ENCODE measurements at places on chromosomes 5 and 9. TPM values are rescaled to one million over a fixed set of nuclear protein-coding genes. Genes with fewer than 3 reads are reported as not detected.

Gene HARS2
- 18.6 TPM for total RNA-seq

DNA sequence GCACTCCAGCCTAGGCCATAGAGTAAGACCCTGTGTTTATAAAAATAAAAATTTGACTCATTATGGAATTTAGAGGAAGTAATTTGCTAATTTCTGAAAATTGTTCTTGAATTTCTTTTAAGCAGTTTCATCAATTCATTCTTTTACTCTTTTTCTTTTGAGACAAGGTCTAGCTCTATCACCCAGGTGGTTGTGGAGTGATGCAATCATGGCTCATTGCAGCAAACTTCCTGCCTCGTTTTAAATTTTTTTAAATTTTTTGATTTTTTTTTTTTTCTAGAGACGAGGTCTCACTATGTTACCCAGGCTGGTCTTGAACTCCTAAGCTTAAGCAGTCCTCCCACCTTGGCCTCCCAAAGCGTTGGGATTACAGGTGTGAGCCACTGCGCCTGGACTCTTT lies 3.1 kb upstream of the CAMLG start:
- H3K27ac ChIP-seq = no peak overlapping the region
- DNase-seq = no peak
- H3K27me3 ChIP-seq = no peaks in the 10 kb centered on the region
- no peak overlapping the region for H3K4me3 ChIP-seq

DNA sequence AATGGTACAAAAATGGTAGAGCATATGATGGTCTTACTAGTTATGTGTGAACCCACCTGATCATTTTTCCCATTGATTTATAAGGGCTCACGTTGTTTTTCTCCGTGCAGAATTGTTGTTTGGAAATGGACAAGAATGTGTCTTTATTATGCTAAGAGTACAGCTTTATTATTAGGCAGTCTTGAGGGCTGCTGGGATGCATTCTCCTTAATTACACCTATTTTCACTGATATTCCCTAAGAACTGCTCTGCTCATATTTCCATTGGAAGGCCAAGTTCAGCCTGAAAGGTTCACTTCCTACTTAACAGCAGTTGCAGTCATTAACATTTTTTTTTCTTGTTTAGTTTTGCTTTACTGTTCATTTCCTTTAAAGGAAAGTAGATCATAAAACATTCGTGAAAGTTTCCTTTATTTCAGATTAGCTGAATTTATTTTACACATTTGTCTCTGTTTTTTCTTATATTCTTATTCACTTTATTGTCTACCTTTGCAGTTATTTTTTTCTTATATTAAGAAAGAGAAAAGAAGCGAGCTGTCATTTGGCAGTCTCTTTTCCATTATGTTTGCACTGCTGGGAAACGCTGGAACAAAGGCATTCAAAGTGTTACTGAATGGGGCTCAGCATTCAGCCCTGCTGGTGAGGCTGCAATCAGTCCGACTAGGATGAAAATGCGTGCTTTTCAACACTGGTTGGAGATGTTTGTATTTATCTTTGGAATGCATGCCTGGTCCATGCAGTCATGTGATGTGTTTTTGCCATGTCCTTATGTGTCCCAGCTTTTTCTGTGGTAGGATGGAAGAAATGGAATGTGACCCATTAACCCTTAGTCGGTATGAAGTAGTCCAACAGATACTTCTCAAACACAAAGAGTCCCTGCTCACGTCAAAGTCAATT lies 602.7 kb upstream of the ZNF608 start:
- DNase-seq = no peak
- H3K36me3 ChIP-seq = no peaks in the 10 kb centered on the region
- H3K27me3 ChIP-seq = no peaks in the 10 kb centered on the region

GRCh38 chr9:76213751-76214150 lies 180.5 kb downstream of the RFK start:
- no peak for DNase-seq
- no peak overlapping the region for H3K4me3 ChIP-seq
- H3K27ac ChIP-seq = no peak overlapping the region
- H3K27me3 ChIP-seq = no peaks in the 10 kb centered on the region

Gene FOXD4L6
- not detected for total RNA-seq

Gene RAI14
- 65.4 TPM for total RNA-seq

Gene PCDHA5
- 0.14 TPM for total RNA-seq

GRCh38 chr5:77641397-77641943 lies 3.0 kb upstream of the OTP start:
- no peak overlapping the region for H3K4me3 ChIP-seq
- H3K36me3 ChIP-seq = no peaks in the 10 kb centered on the region
- peaks cover 57% of the 10 kb centered on the region for H3K4me1 ChIP-seq
- peaks cover 97% of the 10 kb centered on the region for H3K27me3 ChIP-seq

DNA sequence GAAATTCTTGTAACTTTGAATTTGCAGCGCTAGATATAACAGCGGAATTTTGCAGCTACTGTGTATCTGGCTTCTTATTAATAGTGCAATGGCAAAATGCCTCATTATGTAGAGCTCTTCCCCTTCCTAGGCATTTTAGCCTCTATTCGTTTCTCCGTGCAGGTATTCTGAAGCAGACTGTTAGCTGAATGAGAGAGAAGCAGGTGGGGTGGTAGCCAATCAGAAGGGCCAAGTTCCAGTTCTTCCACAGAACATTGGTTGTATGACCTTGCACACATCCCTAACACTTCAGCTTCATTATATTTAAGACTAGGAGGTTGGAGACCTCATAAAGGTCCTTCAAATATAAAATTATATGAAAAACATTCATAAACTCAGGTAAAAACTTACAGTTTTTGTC lies 1.2 kb upstream of the VPS13A start:
- no peaks in the 10 kb centered on the region for H3K27me3 ChIP-seq
- no peaks in the 10 kb centered on the region for H3K36me3 ChIP-seq
- H3K27ac ChIP-seq = peak overlapping the region; percentile 85
- no peaks in the 10 kb centered on the region for H3K4me1 ChIP-seq
- no peak overlapping the region for H3K4me3 ChIP-seq
- no peak for DNase-seq

Gene TMEM245
- total RNA-seq = 90.7 TPM

DNA sequence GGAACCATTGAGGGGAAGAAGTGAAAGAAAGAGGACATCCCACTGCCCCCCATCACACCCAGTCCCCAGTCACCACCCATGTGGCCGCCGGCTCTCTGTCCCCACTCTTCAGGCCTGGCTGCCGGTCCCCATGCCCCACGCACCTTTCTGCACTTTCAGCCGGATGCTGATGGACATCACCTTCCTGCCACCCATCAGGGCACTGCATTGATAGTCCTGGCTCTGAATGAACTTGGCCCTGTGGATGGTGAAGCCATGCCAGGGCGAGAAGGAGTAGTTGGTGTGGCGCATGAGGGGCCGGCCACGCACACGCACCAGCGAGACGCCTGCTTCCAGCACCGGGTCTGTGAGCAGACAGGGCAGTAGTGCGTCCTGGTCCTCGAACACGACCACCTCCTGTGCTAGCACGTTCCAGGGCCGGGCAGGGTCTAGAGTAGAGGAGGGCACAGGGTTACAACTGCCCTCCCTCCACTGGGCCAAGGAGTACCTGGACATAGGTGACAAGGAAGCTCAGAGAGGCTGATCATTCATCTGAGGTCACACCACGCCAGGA lies 6.4 kb downstream of the CSF1R start:
- H3K4me3 ChIP-seq = no peak overlapping the region
- no peak for DNase-seq
- no peak overlapping the region for H3K27ac ChIP-seq
- no peaks in the 10 kb centered on the region for H3K36me3 ChIP-seq
- no peaks in the 10 kb centered on the region for H3K4me1 ChIP-seq

- peaks cover 5% of the 10 kb centered on the region for H3K4me1 ChIP-seq
- H3K27ac ChIP-seq = no peak overlapping the region
- no peak overlapping the region for H3K4me3 ChIP-seq
- no peak for DNase-seq
- H3K36me3 ChIP-seq = no peaks in the 10 kb centered on the region
Measured at GRCh38 chr5:1672396-1672795, 127.2 kb downstream of the MRPL36 start.

- H3K4me3 ChIP-seq = no peak overlapping the region
- no peaks in the 10 kb centered on the region for H3K4me1 ChIP-seq
- no peak for DNase-seq
- H3K27me3 ChIP-seq = no peaks in the 10 kb centered on the region
- H3K27ac ChIP-seq = no peak overlapping the region
Measured at GRCh38 chr9:21681641-21682040, 120.8 kb upstream of the MTAP start.

DNA sequence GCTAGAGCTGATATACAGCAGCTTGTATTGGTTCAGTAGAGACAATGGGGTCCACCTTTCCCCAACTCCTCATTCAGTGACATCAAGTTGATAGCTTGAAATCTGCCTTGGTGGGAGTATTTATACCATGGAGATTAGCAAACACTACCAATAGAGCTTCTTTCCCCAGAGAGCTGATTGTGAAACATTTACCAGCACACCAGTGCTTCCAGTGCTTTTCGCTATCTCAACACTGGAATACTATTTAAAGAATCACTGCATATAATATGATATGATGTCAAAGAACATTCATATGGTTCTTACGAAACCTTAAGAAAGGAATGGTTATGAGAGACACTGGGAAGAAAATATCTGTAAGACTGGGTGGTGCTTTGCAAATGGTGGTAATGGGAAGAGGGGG lies 21.8 kb upstream of the RNF145 start:
- H3K4me3 ChIP-seq = no peak overlapping the region
- no peak overlapping the region for H3K27ac ChIP-seq
- no peak for DNase-seq
- no peaks in the 10 kb centered on the region for H3K27me3 ChIP-seq
- H3K4me1 ChIP-seq = no peaks in the 10 kb centered on the region

GRCh38 chr9:99038484-99038820 lies 66.5 kb upstream of the TGFBR1 start:
- no peaks in the 10 kb centered on the region for H3K4me1 ChIP-seq
- no peaks in the 10 kb centered on the region for H3K27me3 ChIP-seq
- H3K36me3 ChIP-seq = peaks cover 51% of the 10 kb centered on the region
- DNase-seq = no peak
- H3K27ac ChIP-seq = no peak overlapping the region

DNA sequence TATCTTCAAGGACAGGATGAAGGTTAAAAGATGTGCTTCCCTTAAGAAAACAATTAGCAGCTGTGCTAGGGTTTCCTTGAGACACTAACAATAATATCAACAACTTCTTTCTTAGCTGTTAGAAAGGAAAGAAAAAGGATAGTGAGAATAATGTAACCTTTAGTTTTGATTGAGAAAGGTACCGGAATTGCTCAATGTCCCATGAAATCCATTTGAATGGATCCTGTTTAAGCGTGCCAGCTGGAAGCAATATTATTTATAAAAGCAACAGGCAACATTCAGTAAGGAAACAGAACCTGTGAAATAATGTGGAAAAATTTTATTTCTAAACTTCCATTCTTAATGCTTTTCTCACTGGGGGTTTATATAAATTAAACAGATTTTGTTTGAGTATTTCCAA lies 120.9 kb downstream of the CCDC192 start:
- no peaks in the 10 kb centered on the region for H3K36me3 ChIP-seq
- peak overlapping the region; percentile 24 for H3K27ac ChIP-seq
- no peaks in the 10 kb centered on the region for H3K27me3 ChIP-seq
- no peak for DNase-seq

DNA sequence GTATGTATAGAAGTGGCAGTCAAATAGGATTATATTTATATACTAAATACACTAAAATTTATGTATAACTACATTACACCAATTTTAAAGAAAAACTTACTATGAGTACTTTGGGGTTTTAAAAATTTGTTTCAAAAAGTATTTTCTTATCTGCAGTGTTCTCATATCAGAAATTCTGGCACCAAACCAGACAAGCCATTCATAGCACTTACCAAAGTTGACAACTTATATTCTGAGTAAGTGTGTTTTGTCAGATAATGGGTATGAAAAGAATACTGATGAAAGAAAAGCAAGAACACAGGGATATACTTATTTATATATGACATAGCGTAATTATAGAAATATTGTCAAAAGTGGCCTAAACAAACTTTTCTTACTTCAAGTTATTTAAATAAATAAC lies 67.5 kb downstream of the SPEF2 start:
- H3K27ac ChIP-seq = no peak overlapping the region
- no peaks in the 10 kb centered on the region for H3K4me1 ChIP-seq

DNA sequence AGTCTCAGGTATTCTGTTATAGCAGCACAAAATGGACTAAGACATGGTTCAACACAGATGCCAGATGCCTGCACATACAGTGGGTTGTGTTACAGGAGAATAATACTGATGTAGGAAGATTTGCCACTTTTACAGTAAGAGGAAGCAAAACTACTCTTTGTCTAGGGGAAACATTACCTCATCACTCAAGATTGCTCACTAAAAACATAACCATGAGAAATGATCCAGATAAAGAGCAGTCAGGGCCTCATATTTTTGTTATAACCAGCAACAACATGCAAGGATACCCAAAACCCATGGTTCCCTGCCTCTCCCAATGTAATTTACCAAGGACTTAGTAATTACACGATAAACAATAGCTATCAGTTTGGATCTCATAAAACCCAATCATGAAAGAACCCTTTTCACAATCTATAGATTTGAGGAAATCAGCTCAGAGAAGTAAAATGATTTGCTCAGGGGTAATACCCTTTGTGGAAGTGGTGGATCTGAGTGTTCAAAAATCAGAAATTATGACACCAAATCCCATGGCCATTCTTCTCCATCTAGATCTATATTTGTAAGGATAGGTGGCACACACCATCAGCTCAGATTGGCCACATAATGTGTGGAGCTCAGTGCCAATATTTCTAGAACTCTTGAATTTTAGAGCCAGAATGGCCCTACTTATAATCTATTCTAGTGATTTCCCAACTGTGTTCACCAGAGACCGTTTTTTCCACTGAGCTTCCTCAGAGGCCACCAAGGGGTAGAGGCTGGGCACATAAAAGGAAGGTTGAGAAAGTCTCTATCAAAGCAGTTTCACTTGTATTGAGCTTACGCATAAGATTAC lies 27.8 kb downstream of the DPYSL3 start:
- no peak for DNase-seq
- no peak overlapping the region for H3K4me3 ChIP-seq
- peaks cover 66% of the 10 kb centered on the region for H3K4me1 ChIP-seq
- no peaks in the 10 kb centered on the region for H3K27me3 ChIP-seq

- H3K4me3 ChIP-seq = no peak overlapping the region
- H3K27me3 ChIP-seq = no peaks in the 10 kb centered on the region
- H3K4me1 ChIP-seq = no peaks in the 10 kb centered on the region
- no peak for DNase-seq
Measured at GRCh38 chr9:122058051-122058450, 35.1 kb downstream of the TTLL11 start.

Gene UBE2QL1
- 5.0 TPM for total RNA-seq

- no peaks in the 10 kb centered on the region for H3K27me3 ChIP-seq
- H3K4me3 ChIP-seq = no peak overlapping the region
- H3K4me1 ChIP-seq = no peaks in the 10 kb centered on the region
- no peak overlapping the region for H3K27ac ChIP-seq
- DNase-seq = no peak
Measured at GRCh38 chr9:72960446-72960845, 7.6 kb upstream of the ALDH1A1 start.

GRCh38 chr9:91220021-91220420 lies 141.7 kb downstream of the AUH start:
- no peak overlapping the region for H3K27ac ChIP-seq
- no peak for DNase-seq
- H3K36me3 ChIP-seq = no peaks in the 10 kb centered on the region
- H3K27me3 ChIP-seq = no peaks in the 10 kb centered on the region

Gene RPL7A
- 2,027 TPM for total RNA-seq

Measured in sigmoid colon (tissue), 7 donors.